T-cell (primary cell): ENCODE measurements at places on chromosomes 5 and 9.

GRCh38 chr9:120531683-120532300, 48.2 kb downstream of the CDK5RAP2 start:
- H3K27ac ChIP-seq, result no peak overlapping the region
- H3K4me1 ChIP-seq, result no peaks in the 10 kb centered on the region

DNA sequence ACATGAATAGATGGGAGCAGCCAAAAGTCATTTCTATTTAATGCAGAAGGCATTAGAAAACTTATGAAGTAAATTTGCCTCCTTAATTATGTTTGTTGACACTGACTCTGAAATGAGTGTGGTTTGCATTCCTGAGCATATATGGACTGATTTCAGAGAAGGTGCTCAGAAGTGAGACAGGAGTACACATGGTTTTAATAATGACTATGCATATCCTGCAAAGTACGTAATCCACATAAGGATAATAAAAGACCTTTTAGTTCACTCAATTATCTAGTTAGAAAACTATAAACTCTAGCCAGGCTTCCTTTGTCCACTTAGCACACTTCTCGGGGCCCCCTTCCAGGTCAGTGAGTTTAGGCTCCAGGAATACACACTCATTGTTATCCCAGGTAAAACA, 75.7 kb upstream of the SNX2 start:
- H3K4me3 ChIP-seq, result no peak overlapping the region
- DNase-seq, result no peak
- H3K36me3 ChIP-seq, result no peaks in the 10 kb centered on the region

GRCh38 chr5:98941131-98941883, 12.5 kb upstream of the CHD1 start:
- no peak overlapping the region for H3K27ac ChIP-seq
- H3K36me3 ChIP-seq, result no peaks in the 10 kb centered on the region

DNA sequence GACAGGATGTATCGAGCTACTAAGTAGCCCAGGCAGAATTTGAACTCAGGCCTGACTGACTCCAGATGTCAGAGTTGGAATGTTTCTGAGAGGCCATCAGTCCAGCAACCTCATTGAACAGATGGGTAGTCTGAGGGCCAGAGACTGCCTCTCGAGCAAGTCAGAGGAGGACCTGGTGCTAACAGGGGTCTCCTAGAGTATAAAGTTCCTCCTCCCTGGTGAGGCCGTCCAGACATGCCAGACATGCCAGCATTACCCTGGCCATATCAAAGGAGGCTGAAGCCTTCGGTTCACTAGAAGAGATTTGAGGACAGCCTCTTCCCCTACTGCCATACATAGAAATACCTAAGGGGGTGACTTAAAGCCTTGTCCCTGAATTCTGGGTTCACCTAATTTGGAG, 81.2 kb downstream of the ZNF618 start:
- H3K4me1 ChIP-seq, result no peaks in the 10 kb centered on the region
- no peaks in the 10 kb centered on the region for H3K36me3 ChIP-seq
- no peak overlapping the region for H3K4me3 ChIP-seq
- no peaks in the 10 kb centered on the region for H3K27me3 ChIP-seq
- no peak overlapping the region for H3K27ac ChIP-seq
- DNase-seq, result no peak

DNA sequence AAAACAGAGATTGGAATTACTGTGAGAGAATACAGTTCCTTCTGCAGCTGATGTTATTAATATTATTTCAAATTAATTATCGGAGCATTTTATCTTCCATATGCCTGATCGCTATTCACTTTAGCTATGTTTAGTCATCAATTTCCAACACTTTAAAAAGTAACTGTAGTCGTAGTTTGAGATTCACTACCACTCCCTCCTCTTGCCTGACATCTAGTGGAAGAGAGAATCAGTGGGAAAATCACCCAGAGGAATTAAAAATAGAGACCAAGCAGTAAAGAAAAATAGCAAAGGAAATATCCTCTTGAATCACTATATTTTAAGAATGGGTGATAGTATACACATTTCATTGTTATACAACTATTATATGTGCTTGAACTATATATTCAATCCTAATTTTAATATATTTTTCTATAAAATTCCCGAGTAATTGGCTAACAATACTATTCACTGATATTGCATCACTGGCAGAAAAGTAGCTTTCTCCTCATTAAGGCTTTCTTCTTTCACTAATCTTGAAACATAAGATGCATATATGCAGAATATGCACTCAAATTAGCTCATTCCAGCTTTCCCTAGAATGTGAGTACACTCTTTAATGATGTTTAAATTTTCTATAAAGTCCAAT, 708.7 kb downstream of the CDH9 start:
- DNase-seq, result no peak
- no peak overlapping the region for H3K4me3 ChIP-seq
- H3K36me3 ChIP-seq, result no peaks in the 10 kb centered on the region

- H3K36me3 ChIP-seq, result no peaks in the 10 kb centered on the region
- no peak overlapping the region for H3K27ac ChIP-seq
- no peak overlapping the region for H3K4me3 ChIP-seq
- DNase-seq, result no peak
Observed at GRCh38 chr5:148457183-148457620, 73.4 kb downstream of the FBXO38 start.

DNA sequence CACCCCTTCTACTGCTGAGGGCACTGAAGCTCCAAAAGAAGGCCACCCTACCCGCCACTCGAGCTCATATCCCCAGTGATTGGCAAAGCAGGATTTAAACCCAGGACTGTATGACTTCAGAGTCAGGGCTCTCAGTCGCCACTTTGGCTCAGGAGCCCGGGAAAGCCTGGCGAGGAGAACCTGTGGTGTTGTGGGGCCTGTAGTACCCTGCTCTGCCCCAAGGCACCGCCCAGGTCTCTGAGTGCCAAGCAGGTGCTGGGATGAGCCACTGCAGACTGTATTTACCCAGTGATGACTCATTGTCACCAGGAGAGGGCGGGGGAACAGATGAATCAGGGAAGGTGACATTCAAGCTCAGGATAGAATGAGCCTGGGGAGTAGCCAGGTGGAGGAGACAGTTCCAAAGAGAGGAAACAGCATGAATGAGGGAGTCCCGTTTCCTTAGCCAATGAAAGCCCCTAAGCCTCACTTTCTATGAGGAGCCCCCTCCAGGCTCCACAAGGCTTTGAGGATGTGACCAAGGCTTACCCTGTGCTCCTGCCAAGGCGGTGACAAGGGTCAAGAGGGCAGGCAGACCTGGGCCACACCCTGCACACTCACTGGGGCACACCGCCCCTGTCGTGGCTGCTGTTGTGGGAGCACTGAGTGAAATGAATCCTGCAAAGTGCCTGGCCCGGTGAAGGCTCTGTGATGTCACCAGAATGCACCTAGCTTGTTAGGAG, 17.8 kb upstream of the DPM2 start:
- H3K36me3 ChIP-seq, result peaks cover 18% of the 10 kb centered on the region
- H3K27ac ChIP-seq, result peak overlapping the region; percentile 44
- H3K4me1 ChIP-seq, result peaks cover 85% of the 10 kb centered on the region
- H3K4me3 ChIP-seq, result peak overlapping the region; percentile 4
- H3K27me3 ChIP-seq, result no peaks in the 10 kb centered on the region

DNA sequence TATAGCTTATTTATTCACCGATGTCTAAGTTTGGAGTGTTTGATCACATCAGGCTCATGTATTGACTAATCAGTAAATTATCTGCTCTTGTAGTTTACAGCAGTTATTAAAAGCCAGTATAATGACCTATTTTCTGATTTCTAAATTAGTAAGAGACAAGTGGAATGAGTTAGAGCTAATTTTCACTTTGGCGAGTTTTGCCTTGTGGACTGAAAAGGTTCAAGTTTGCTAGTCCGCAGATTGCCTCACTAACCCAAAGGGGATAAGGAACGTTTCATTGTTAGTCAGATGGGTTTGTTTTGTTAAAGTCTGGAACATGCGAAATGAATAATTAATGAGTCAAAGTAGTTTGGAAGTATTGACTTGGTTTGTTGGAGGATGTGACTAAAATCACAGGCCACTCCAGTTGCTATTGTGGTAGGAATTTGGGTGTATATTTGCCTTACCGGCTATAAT, 40.1 kb downstream of the SMARCA2 start:
- no peak overlapping the region for H3K4me3 ChIP-seq
- peaks cover 43% of the 10 kb centered on the region for H3K36me3 ChIP-seq
- no peak for DNase-seq
- peaks cover 18% of the 10 kb centered on the region for H3K4me1 ChIP-seq
- H3K27me3 ChIP-seq, result no peaks in the 10 kb centered on the region
- H3K27ac ChIP-seq, result peak overlapping the region; percentile 83

GRCh38 chr5:36040651-36041536, 25.8 kb downstream of the UGT3A2 start:
- H3K4me3 ChIP-seq, result no peak overlapping the region
- H3K27me3 ChIP-seq, result no peaks in the 10 kb centered on the region
- H3K4me1 ChIP-seq, result no peaks in the 10 kb centered on the region
- DNase-seq, result no peak
- H3K27ac ChIP-seq, result no peak overlapping the region
- no peaks in the 10 kb centered on the region for H3K36me3 ChIP-seq

GRCh38 chr9:125521462-125522327, 185.3 kb downstream of the MAPKAP1 start:
- H3K4me3 ChIP-seq, result no peak overlapping the region
- no peak for DNase-seq
- peaks cover 12% of the 10 kb centered on the region for H3K4me1 ChIP-seq
- no peaks in the 10 kb centered on the region for H3K36me3 ChIP-seq
- H3K27ac ChIP-seq, result peak overlapping the region; percentile 2

GRCh38 chr9:21255538-21256212, 15.9 kb upstream of the IFNA14 start:
- no peak for DNase-seq
- H3K4me1 ChIP-seq, result peaks cover 3% of the 10 kb centered on the region
- no peaks in the 10 kb centered on the region for H3K27me3 ChIP-seq
- H3K27ac ChIP-seq, result no peak overlapping the region
- H3K36me3 ChIP-seq, result no peaks in the 10 kb centered on the region
